ENCODE measurements at places on chromosomes 11 and 22. TPM values are rescaled to one million over a fixed set of nuclear protein-coding genes. Genes with fewer than 3 reads are reported as not detected.

UNC93B1 gene
- total RNA-seq, result 67.9 TPM

PRR33 gene
- total RNA-seq, result not detected

WNT11 gene
- total RNA-seq, result 2.2 TPM

HYOU1 gene
- total RNA-seq, result 187 TPM

- H3K4me1 ChIP-seq, result no peaks in the 10 kb centered on the region
- H3K36me3 ChIP-seq, result no peaks in the 10 kb centered on the region
- H3K4me3 ChIP-seq, result no peak overlapping the region
- no peak overlapping the region for H3K27ac ChIP-seq
- DNase-seq, result no peak
Observed at GRCh38 chr11:12122083-12122482, 11.7 kb downstream of the MICAL2 start.

DNA sequence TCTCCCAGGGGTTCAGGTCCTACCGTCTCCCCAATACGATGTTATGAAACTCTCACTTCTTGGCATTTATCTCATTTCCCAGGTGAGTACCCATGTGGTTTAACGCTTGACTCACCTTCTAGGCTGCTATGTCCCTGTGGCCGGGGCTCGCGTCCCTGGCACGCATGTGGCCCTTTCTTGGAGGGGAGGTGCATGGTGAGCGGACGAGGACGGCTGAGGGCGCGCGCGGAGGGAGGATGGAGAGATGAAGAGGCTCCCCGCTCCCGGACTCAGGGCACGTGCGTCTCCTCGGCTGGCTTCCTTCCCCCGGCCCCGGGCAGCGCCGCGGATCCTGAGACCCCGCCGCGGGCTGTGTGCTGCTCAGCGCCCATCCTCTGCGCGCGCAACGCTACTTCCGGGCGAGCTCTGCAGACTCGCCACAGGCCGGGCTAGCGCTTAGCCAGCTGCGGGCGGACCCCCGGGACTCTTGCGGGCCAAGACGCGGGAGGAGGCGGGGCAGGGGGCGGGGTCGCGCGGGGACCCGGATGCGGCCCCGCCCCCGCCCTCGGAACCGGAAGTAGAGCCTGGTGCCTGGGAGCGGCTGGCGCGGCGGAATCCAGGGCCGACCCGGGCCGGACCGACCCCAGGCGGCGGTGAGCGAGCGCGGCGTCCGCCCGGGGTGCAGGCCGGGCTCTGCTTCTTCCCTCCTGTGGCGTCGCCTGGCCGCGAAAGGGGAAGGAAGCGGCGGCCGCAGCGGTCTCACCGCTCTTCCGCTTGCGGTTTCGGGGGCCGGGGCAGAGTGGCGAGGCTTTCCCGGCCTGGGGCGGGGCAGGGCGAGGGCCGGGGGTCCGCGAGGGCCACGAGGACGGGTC lies at the start of gene CTTN:
Gene CTTN (plus strand): TSS at position 547 of the 851 bp plus-strand sequence. CDS start 8,769 bp downstream, outside the sequence.
- peak within 1 kb of the TSS; percentile 79 for H3K4me3 ChIP-seq
- peak within 1 kb of the TSS; percentile 85 for H3K27ac ChIP-seq
- H3K36me3 ChIP-seq, result peaks cover 2% of the 10 kb centered on the region
- peaks cover 19% of the 10 kb centered on the region for H3K4me1 ChIP-seq
- no peaks in the 10 kb centered on the region for H3K27me3 ChIP-seq

GRCh38 chr11:5200582-5200981 lies at the start of gene OR51V1:
OR51V1 (minus strand) TSS chr11:5200682; CDS start chr11:5200682, 0 bp downstream.
- H3K4me1 ChIP-seq, result no peaks in the 10 kb centered on the region
- H3K36me3 ChIP-seq, result no peaks in the 10 kb centered on the region
- H3K27me3 ChIP-seq, result no peaks in the 10 kb centered on the region
- H3K27ac ChIP-seq, result no peak within 1 kb of the TSS
- DNase-seq, result no peak

GRCh38 chr11:58506935-58507334 lies 970 bp downstream of the OR5B21 start:
- DNase-seq, result no peak
- H3K4me3 ChIP-seq, result no peak overlapping the region
- H3K27ac ChIP-seq, result no peak overlapping the region
- H3K36me3 ChIP-seq, result no peaks in the 10 kb centered on the region
- H3K4me1 ChIP-seq, result no peaks in the 10 kb centered on the region
- H3K27me3 ChIP-seq, result no peaks in the 10 kb centered on the region

GRCh38 chr11:21446939-21447590 lies 745.8 kb upstream of the ANO5 start:
- no peak for DNase-seq
- H3K4me3 ChIP-seq, result no peak overlapping the region
- no peaks in the 10 kb centered on the region for H3K27me3 ChIP-seq
- H3K36me3 ChIP-seq, result no peaks in the 10 kb centered on the region
- H3K4me1 ChIP-seq, result no peaks in the 10 kb centered on the region
- no peak overlapping the region for H3K27ac ChIP-seq

DNA sequence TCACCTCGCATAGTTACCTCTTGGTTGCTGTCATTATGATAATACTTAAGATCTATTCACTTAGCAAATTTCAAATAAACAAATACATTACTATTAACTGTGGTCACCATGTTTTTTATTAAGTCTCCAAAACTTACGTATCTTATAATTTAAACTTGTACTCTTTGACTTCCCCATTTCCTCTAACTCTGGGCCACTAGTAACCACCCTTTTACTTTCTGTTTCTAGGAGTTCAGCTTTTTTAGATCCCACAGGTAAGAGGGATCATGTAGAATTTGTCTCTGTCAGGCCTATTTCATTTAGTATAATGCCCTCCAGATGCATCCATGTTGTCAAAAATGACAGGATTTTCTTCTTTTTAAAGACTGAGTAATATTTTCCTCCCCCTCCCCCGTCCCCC lies 212.4 kb upstream of the C11orf87 start:
- no peaks in the 10 kb centered on the region for H3K27me3 ChIP-seq
- no peaks in the 10 kb centered on the region for H3K36me3 ChIP-seq
- H3K4me3 ChIP-seq, result no peak overlapping the region
- H3K27ac ChIP-seq, result no peak overlapping the region
- no peaks in the 10 kb centered on the region for H3K4me1 ChIP-seq

All from kidney (tissue), 22 donors.